ENCODE measurements at places on chromosomes 3 and 15. TPM values are rescaled to one million over a fixed set of nuclear protein-coding genes. Genes with fewer than 3 reads are reported as not detected.

SHC4 gene
- total RNA-seq, result 0.10 TPM

GP9 gene
- total RNA-seq, result not detected

SST gene
- total RNA-seq, result not detected

PSTPIP1 gene
- 0.46 TPM for total RNA-seq

LSAMP gene
- 3.1 TPM for total RNA-seq
